ENCODE measurements at places on chromosomes 3 and 15. TPM values are rescaled to one million over a fixed set of nuclear protein-coding genes. Genes with fewer than 3 reads are reported as not detected.

DNA sequence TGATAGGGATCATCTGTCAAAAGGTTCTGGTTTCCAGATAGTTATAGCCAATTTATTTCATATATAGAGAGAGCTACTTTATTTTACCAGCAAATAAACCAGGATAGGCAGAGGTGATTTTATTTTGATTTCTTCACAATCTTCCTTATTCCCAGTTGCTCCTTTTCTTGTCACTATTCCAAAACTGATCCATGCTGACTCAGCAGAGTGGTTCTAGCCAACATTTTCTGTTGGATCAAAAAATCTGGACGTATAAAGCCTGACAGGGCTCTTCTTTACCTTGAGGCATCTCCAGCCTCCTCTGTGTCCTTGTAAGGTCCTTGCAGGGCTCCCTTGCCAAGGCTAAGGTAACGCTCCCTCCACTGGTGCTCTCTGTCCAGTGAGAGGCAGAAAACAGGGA lies 15.8 kb downstream of the HDC start:
- DNase-seq, result no peak

DNA sequence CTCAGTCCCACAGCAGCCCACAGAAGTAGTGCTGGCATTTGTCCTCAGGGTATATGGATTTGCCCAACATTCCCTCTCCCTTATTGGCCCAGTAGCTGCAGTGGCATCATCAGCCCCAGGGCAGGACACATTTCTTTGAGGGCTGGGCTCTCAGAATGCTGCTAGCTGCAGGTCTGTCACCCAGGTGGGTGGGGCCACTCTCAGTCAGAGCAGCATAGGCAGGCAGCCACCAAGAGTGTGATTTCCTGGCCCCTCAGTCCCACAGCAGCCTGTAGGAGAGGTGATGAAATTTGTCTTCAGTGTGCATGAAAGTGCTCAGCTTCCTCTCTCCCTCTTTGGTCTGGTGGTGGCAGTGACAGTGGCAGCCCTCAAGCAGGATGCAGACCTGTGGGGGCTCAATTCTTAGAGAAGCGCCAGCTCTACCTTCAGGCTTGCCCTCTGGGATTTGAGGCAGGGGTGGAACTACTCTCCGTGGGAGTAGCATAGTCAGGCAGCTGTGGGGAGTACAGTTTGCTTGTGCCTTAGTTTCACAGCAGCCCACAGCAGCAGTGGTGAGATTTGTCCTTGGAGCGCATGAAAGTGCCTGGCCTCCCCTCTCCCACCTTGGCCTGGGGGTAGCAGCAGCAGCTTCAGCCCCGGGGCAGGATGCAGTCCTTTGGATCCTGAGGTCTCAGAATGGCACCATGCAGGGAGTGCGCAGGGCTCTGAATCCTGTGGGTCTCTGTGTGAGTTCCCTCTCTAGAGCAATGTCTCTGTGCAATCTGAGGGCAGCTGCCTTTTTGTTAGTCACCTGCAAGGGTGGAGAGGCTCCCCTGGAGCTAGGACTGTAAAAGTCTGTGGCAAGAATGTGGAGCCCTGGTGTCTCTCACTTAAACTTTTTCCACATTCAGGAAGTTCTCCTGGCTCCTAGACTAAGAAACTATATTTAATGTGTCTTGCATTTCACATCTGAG lies 1229.1 kb downstream of the ROBO2 start:
- DNase-seq, result no peak

DNA sequence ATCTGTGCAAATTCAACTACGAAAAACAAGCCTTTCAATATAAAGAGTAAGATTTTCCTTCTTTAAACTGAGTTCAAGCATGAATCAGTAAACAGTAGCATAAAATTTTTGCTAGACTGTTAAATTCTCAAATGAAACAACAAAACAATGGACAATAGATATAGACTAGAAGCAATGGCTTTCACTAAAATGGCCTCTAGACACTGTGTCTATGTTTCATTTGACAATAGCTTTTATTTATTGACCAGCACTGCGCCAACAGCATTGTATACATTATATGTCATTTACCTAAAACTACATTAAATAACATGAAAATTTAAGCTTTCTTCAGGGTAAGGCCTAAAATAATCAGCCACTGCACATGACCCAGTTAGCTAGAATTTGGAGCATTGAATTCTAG lies 148.5 kb downstream of the DUT start:
- no peak for DNase-seq

KBTBD13 gene
- not detected for polyA plus RNA-seq

Measured in fibroblast of lung (primary cell).